T-helper 17 cell (primary cell): ENCODE measurements at places on chromosomes 6 and 20.

DNA sequence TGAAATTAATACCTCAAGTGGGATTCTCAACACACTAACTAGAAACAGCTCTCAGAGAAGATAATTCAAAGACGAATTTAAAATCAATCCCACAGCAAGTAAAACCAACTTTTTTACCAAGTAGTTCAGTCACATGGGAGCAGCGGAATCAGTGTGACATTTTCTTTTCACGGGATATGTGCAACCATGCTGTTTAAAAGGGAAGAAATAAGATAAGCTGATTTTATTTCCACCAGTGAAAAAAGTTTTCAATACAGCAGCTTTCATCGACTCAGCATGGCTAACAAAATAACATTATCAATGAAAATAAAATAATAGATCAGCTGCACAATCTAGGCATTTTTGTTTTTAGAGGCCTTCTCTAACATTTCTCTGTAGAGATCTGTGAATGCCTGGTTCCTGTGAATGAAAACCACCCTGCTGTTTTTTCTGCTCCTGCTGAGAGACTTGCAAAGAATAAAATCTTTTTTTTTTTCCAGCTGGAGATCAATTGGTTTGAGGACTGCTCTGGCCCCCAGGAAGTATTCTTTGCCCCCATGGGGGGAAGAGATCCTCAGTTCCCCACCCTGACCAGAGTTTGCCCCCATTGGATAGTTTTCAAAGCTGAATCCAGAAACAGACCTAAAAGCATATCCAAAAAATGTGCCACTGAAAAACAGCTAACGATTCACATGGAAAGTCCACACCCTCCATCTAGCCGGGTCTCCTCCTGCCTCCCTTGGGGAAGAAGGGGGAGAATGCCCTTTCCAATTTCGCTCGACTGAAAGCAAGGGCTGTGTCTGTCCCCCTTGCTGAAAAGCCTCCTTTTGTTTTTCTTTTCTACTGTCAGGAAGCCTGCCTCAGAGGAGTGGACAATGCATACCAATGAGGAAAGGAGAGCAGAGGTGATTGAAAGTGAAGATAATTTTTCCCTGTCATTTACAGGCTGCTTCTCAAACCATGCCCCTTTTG, 317.6 kb downstream of the PRKN start:
- H3K36me3 ChIP-seq: no peaks in the 10 kb centered on the region
- no peak overlapping the region for H3K27ac ChIP-seq
- H3K4me3 ChIP-seq: no peak overlapping the region
- H3K4me1 ChIP-seq: no peaks in the 10 kb centered on the region
- H3K27me3 ChIP-seq: no peaks in the 10 kb centered on the region
- DNase-seq: no peak

GRCh38 chr6:150269857-150270223, 99.0 kb upstream of the IYD start:
- no peak for DNase-seq
- no peaks in the 10 kb centered on the region for H3K4me1 ChIP-seq
- no peak overlapping the region for H3K27ac ChIP-seq
- H3K36me3 ChIP-seq: no peaks in the 10 kb centered on the region

DNA sequence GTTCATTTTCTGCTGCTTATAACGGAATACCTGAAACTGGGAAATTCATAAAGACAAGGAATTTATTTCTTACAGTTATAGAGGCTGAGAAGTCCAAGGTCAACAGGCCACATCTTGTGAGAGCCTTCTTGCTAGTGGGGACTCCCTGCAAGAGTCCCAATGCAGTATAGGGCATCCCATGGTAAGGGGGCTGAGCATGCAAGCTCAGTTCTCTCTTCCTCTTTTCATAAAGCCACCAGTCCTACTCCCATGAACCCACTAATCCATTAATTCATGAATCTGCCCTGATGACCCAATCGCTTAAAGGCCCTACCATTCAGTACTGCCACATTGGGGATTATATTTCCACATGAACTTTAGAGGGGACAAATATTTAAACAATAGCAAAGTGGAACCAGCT, 26.5 kb downstream of the CYB5R4 start:
- H3K36me3 ChIP-seq: peaks cover 2% of the 10 kb centered on the region
- H3K27ac ChIP-seq: no peak overlapping the region
- H3K4me1 ChIP-seq: peaks cover 24% of the 10 kb centered on the region
- no peaks in the 10 kb centered on the region for H3K27me3 ChIP-seq
- no peak for DNase-seq

DNA sequence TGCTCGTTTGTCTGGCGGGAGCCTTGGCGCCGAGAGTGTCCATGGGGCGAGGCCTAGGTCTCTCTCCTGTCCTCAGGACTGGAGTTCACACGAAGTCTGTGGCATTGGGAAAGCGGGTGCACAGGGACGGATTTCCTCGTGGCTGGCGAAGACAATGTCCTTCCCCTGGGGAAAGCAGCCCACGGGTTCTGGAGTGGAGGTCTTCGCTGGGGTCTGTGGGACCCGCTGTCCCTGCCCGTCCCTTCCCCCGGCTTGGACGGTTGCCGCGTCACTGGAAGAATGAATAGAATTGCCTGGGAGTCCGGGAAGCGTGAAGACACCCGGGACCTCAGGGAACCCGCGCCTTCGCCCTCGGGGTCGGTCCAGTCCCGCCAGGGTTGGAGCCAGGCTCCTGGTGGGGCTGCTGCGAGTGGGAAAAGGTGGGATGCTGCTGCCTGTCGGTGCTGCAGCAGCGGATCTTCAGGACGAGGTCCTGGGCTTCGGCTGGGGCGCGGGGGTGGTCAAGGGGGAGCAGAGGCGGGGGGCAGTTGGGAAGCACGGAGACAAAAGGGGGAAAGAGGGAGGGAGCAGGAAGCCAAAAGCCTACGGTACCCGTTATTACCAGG, 441.8 kb upstream of the DEFB115 start:
- no peak overlapping the region for H3K27ac ChIP-seq
- no peaks in the 10 kb centered on the region for H3K27me3 ChIP-seq
- no peaks in the 10 kb centered on the region for H3K4me1 ChIP-seq
- H3K4me3 ChIP-seq: no peak overlapping the region

DNA sequence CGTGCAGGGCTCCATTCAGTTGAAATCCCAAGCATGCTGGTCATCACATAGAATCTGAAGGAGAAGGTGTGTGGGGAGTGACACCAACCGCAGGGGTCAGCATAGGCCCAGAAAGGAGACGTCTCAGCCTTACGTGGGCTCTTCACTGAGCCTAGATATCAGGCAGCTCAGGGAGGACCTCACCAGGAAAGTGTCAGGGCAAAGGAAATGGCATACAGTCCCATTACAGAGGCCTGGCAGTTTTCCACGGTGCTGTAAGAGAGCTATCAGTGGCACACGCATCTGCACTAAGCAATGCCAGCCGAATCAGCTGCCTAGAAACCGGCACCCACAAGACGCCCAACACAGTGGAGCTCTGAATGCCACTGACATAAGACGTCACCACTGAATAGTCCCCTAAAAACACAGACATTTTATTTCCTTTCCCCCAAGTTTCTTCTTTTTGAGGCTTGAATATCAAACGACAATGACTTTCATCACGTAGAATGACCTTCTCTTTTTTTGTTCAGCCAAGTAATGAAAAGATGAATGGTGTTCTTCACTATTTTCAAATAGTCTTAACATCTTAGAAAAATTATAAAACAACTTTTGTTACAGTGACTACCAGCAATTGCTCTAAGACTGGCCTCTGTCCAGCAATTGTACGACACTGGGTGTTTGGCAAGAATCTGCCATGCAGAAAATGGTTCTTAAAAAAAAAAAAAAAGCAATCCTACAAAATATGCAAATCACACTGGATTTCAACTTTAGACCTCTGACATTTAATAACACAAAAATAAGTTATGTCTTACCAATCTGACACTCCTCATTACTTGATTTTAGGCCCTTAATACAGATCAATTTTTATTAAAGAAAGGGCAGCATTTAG, 88.9 kb upstream of the FOXQ1 start:
- H3K4me3 ChIP-seq: no peak overlapping the region
- H3K27me3 ChIP-seq: peaks cover 37% of the 10 kb centered on the region
- no peaks in the 10 kb centered on the region for H3K36me3 ChIP-seq
- no peaks in the 10 kb centered on the region for H3K4me1 ChIP-seq

GRCh38 chr20:58596750-58597248, 54.3 kb upstream of the STX16 start:
- peaks cover 39% of the 10 kb centered on the region for H3K27me3 ChIP-seq
- peaks cover 2% of the 10 kb centered on the region for H3K36me3 ChIP-seq
- peaks cover 7% of the 10 kb centered on the region for H3K4me1 ChIP-seq
- DNase-seq: no peak
- H3K27ac ChIP-seq: no peak overlapping the region

- no peak overlapping the region for H3K27ac ChIP-seq
- no peak for DNase-seq
- no peak overlapping the region for H3K4me3 ChIP-seq
- peaks cover 11% of the 10 kb centered on the region for H3K27me3 ChIP-seq
- no peaks in the 10 kb centered on the region for H3K36me3 ChIP-seq
Measured at GRCh38 chr6:6635291-6635690, 46.8 kb downstream of the LY86 start.

GRCh38 chr6:6005051-6006005, 1.4 kb downstream of the NRN1 start:
- peak overlapping the region; percentile 83 for H3K27ac ChIP-seq
- H3K4me3 ChIP-seq: peak overlapping the region; percentile 87
- H3K27me3 ChIP-seq: peaks cover 78% of the 10 kb centered on the region
- H3K4me1 ChIP-seq: peaks cover 36% of the 10 kb centered on the region

- no peak for DNase-seq
- no peak overlapping the region for H3K27ac ChIP-seq
- no peaks in the 10 kb centered on the region for H3K36me3 ChIP-seq
Measured at GRCh38 chr20:34262488-34263288, 21.5 kb downstream of the ASIP start.

DNA sequence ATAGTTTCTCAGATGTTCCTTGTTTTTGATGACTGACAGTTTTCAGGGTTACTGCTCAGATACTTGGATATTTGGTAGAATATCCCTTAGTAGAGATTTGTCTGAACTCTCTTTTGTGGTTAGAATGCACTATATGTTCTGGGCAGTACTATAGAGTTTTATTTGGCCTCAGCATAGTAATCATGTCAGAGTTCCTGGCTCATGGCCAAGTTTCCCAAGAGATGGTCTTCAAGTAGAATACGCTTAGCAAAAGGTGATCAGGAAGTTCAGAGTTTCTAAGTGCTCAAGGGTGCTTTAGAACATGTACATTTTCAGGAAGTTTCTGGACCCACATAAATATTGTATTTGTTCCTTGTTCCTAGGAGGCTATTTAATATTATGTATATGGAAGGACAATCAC, 1209.7 kb upstream of the GJE1 start:
- no peak overlapping the region for H3K4me3 ChIP-seq
- H3K36me3 ChIP-seq: no peaks in the 10 kb centered on the region
- no peak overlapping the region for H3K27ac ChIP-seq
- DNase-seq: no peak
- no peaks in the 10 kb centered on the region for H3K27me3 ChIP-seq

GRCh38 chr20:60664106-60664505, 588.0 kb upstream of the CDH4 start:
- no peaks in the 10 kb centered on the region for H3K36me3 ChIP-seq
- no peaks in the 10 kb centered on the region for H3K27me3 ChIP-seq
- no peaks in the 10 kb centered on the region for H3K4me1 ChIP-seq
- no peak for DNase-seq
- H3K27ac ChIP-seq: no peak overlapping the region

- H3K27ac ChIP-seq: no peak overlapping the region
- no peaks in the 10 kb centered on the region for H3K36me3 ChIP-seq
- H3K27me3 ChIP-seq: no peaks in the 10 kb centered on the region
- no peak for DNase-seq
- H3K4me3 ChIP-seq: no peak overlapping the region
- no peaks in the 10 kb centered on the region for H3K4me1 ChIP-seq
Measured at GRCh38 chr6:165487950-165488349, 175.1 kb downstream of the PDE10A start.

- peaks cover 34% of the 10 kb centered on the region for H3K27me3 ChIP-seq
- DNase-seq: no peak
- H3K4me3 ChIP-seq: no peak overlapping the region
Measured at GRCh38 chr6:87115402-87116135, 20.7 kb upstream of the CGA start.

GRCh38 chr6:34052918-34053608, 92.8 kb downstream of the GRM4 start:
- H3K4me3 ChIP-seq: no peak overlapping the region
- no peak for DNase-seq
- H3K4me1 ChIP-seq: peaks cover 10% of the 10 kb centered on the region
- H3K27me3 ChIP-seq: peaks cover 55% of the 10 kb centered on the region
- H3K36me3 ChIP-seq: peaks cover 9% of the 10 kb centered on the region

GRCh38 chr6:100479179-100480035, 14.7 kb upstream of the SIM1 start:
- H3K27ac ChIP-seq: no peak overlapping the region
- H3K36me3 ChIP-seq: peaks cover 5% of the 10 kb centered on the region
- DNase-seq: no peak
- H3K4me3 ChIP-seq: no peak overlapping the region
